ENCODE measurements at places on chromosomes 13 and 19. TPM values are rescaled to one million over a fixed set of nuclear protein-coding genes. Genes with fewer than 3 reads are reported as not detected.

GRCh38 chr19:18291590-18292461 lies 10.4 kb upstream of the JUND start:
- peak; percentile 95 for DNase-seq

DNA sequence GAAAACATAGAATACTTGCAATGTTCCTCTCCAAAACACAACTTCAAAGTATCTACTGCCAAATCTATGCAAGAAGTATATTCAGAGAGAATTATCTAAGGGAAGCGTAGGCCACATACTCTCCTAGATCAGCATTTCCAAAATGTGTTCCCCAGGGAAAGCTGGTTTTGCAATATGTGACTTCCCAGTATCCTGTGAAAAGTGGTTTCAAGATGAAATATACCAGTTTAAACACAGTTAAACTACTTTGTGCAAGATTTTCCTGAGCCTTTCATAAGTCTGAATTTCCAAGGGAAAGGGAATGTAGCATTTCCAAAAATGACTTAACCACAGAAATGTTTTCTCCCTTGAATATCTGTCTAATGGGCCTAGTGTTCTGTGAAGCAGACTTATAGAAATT lies 7.6 kb downstream of the STARD13 start:
- DNase-seq = no peak

- no peak for DNase-seq
Measured at GRCh38 chr13:62997038-62997599, 1581.5 kb upstream of the PCDH20 start.

The CSNK1A1L gene
- total RNA-seq = not detected

The ZNF223 gene
- total RNA-seq = 3.8 TPM

Measured in aorta (tissue), 5 donors.